ENCODE measurements at places on chromosomes 12 and 14.

DNA sequence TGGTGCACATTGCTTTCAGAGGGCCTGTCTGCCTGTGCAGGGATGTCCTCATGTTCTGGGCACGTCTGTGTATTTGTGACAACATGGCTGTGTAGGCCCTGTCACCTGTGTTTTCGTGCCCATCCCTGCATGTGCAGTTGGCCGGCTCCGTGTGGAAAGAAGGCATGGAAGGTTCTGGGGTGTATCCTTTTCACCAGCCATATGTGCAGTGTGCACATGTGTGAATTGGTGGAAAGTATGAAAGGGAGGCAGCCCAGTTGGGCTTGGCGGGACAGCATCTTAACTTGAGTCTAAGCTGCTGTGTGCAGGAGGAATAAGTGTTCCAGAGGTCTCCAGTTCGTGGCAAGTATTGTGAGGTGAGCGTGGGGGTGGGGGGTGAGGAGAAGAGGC lies 669 bp downstream of the TSPAN11 start:
- DNase-seq = no peak

- DNase-seq = peak; percentile 24
Observed at GRCh38 chr12:124162151-124163110, 132.5 kb upstream of the RFLNA start.

DNA sequence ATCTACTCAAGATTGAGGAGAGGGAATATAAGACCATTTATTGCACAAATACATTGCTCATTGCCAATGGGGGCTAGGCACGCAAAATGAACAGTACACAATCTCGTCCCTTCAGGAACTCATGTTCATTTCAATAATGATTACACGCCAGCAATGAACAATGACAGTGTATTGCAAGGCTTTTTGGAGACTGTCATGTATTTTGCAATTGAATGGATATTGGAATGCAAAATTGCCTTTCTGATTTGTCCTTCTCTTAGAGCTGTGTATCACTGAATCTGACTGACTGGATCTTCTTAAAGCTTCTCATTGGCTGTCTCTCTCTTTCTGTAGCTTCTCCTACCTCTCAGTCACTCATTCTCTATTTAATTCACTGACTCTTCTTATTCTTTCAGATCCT lies 400.2 kb upstream of the DCN start:
- DNase-seq = no peak

DNA sequence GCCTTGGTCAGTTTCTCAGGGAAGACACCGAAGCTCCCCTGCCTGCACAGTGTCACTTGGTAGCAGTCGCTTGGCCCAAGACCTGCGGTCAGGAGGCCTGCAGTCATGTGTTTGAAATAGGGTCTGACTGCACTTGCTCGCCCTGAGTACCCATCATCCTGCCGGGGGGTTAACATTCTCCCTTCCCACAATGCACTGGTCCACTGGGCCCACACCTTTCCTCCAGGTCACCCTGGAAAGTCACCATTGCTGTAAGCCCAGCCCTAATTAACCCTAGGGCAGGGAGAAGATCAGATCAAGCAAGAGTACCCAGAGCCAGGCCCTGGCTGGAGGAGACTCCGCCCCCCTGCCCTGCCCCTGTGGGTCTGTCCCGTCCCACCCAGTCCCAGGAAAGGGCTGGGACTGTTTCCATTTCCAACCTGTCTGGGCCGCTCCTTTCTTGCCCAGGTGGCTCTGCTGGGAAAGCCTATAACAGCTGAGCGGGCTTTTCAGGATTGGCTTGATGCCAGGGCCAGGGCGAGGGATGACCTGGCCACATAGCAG lies 87.1 kb downstream of the ZFP36L1 start:
- no peak for DNase-seq

DNA sequence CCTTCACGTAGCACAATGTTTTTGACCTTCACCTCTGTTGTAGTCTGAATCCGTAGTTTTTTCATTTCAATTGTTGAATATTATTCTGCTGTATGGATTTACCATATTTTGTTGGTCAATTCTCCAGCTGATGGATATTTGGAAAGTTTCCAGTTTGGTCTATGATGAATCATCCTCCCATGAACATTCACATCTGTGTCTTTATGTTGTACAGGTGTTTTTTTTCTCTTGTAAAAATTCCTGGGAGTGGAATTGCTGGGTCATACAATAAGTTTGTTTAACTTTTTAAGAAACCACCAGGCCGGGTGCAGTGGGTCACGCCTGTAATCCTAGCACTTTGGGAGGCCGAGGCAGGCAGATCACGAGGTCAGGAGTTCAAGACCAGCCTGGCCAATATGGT lies 36.7 kb upstream of the GNG2 start:
- no peak for DNase-seq

GRCh38 chr12:128687851-128688250 lies 135.9 kb downstream of the SLC15A4 start:
- DNase-seq = no peak

- no peak for DNase-seq
Observed at GRCh38 chr14:101253948-101254347, 307.3 kb upstream of the DIO3 start.

GRCh38 chr12:9115731-9116559 lies at the start of gene A2M:
Gene A2M (minus strand): TSS chr12:9115919. CDS start chr12:9115849, 70 bp downstream.
- no peak for DNase-seq

- DNase-seq = no peak
Observed at GRCh38 chr14:59183150-59183549, 5.3 kb upstream of the DAAM1 start.

GRCh38 chr12:133227281-133227852 lies 8.3 kb downstream of the ANHX start:
- DNase-seq = no peak

- no peak for DNase-seq
Observed at GRCh38 chr12:114920771-114921554, 237.0 kb upstream of the TBX3 start.

- DNase-seq = no peak
Observed at GRCh38 chr12:41681898-41682297, 462.8 kb downstream of the GXYLT1 start.

DNA sequence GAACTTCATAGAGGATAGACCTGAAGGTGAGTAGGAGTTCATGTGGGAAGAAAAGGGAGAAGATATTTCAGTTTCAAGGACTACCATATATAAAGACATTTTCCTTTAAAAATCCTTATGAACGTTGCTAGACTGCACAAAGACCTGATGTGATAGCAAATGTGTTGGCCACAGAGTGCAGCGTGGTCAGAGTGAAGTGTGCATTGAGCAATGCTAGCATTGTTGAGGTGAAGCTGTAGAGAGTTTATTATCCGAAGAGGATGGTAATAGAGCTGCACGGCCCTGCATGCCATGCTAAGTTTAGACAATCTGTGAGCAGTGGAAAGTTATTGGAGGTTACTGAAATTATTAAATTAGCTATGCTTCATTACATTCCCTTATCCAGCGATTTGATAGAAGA lies 413.0 kb downstream of the CCDC91 start:
- DNase-seq = no peak

GRCh38 chr14:69443296-69443805 lies 41.2 kb upstream of the PLEKHD1 start:
- DNase-seq = no peak

DNA sequence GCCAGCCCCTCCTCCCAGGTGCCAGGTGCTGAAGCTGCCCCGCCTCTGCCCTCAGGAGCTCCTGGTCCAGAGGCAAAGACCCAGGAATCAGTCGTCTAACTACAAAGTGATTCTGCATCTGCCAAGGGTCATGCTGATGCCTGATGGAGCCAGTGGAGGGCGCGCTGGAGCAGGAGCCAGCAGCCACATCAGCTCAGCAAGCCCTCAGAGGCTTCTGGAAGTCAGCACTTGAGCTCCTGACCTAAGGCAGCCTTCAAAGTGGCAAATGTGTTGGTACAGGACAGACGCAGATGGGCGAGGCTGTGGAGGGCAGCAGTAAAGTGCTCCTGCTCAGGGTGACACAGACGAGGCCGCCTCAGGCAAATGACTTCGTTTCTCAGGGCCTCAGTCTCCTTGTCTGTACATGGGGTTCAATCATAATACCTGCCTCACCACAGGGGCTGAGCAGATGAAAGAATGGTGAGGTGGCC lies 10.9 kb downstream of the C12orf43 start:
- DNase-seq = no peak

- no peak for DNase-seq
Observed at GRCh38 chr12:88325816-88326189, 183.7 kb downstream of the TMTC3 start.

DNA sequence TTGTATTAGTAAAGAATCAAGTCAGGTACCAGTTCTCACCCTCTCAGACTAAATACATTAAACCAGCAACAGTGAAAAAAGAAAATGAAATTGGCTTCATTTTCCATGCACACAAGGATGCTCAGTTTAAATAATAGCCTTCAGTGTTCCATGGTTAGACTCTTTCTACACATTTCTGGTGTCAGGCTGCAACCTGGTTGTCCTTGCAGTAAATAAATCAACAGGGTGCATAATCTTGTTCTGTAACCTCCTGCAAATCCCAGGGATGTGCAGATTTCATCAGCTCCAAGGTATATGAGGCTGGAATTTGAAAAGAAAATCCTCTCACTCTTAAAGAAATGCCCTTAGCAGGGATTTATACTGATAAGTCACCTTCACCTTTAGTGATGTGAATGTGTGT lies 46.7 kb upstream of the BTG1 start:
- no peak for DNase-seq

DNA sequence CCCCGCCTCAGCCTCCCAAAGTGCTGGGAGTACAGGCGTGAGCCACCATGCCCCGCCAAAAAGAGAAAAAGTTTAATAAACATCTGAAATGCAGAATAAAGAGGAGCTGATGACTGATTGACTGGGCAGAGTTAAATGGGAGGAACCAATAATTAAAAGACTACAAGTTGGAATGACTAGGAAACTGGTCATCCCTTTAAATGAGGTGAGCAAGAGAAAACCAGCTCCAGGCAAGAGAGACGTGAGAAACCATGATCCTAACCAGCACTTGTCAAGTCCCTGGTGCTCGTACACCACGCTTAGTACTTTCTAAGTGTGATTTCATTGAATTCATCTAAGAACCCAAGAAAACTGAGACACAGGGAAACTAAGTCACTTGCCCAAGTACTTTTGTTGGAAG lies 47.9 kb downstream of the MAP1LC3B2 start:
- no peak for DNase-seq

- DNase-seq = no peak
Observed at GRCh38 chr12:81517296-81517695, 241.9 kb downstream of the PPFIA2 start.

- no peak for DNase-seq
Observed at GRCh38 chr14:105123981-105124765, 44.4 kb downstream of the JAG2 start.

DNA sequence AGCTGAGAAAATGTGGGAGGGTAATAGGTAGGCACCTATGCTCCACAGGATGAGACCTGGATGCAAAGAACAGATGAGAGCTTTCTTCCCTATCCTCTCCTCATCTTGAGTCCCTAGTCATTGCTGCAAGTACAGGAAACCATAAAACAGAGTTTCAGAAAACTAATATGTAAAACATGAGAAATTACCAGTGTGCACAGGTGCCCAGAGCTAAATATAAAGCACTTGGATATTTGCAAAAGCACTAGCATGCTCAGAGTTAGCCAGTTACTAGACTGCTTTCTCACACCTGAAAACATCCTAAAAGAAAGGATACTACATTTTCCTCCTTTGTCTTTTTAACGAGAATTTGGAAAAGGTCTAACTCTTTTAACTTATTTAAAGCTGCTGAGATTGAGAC lies 324.3 kb downstream of the DAD1 start:
- no peak for DNase-seq

DNA sequence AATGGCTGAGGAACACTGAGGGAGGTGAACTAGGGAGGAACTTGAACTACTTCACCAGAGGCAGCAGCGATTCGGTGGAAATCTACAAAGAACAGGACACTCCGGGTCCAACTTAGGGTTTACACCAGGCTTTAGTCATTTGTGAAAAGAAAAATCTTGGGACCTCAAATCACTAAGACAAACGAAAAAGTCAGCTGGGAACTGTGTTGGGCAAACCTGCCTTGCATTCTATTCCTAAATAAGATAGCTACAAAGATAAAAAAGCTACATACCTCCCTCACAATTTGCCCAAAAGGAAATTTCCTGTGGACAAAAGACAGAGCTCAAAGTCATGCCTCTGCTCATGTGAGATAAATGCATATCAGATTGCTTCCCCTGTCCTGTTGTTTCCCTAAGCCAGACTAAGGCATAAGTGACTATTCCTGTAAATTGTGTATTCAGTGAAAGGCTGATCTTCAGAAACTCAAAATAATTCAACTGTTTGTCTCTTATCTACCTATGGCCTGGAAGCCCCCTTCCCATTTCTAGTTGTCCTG lies 106.6 kb downstream of the APAF1 start:
- no peak for DNase-seq

GRCh38 chr12:106647793-106648514 lies 65.2 kb downstream of the RFX4 start:
- no peak for DNase-seq

DNA sequence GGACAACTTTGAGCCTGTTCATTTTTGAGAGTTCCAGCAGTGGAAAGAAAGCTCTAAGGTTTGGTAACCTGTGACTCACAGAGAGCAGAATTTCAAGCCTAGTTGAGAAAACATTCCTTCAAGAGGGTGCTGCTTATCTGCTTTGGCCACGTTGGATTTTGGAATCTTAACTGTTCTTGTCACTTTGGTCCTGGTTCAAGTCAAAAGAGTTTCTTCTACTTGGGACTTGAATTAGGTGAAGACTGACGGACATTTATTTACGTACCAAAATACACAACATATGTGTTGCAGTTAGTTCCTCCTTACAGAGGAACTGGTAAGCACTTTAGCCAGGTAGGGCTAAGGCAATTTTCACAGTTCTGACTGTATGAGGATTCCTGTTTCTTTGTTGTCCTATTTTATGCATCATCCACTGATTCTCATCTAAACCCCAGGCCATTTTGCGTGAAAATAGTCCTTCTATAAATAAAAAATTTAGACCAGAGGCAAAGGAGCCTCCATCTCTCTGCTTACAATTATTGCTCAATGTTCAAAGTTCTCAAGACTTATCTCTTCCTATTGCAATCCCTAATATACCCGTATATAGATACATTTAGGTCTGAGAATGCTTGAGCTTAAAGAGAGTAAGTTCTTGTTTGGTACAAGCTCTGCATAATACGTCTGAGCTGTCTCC lies 580.9 kb downstream of the DIO2 start:
- DNase-seq = no peak

DNA sequence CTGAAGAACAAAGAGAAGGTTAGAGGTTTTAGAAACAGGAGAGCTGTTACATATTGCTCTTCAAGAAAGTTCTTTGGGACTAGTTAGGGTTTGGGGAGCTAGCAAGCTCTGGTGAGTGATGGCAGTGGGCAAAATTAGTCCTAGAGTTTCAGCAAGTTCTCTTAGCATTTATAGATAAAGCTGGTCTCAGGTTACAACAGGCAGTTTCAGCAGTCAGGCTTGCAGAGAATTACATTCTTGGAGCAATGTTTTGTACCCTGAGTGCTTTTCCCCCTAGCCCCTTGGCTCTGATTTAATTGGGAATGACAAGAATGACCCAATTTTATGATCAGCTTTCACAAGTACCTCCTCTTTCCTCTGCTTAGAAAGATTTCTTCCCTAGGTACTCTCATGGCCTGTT lies 21.4 kb upstream of the EID3 start:
- no peak for DNase-seq

GRCh38 chr14:99441157-99441870 lies 39.3 kb downstream of the SETD3 start:
- DNase-seq = no peak

Measured in NCI-H2171 treated with DMSO at 0.1 percent for 48 hours (cell line).